Stimulated activated CD8-positive, alpha-beta memory T cell treated with anti-CD3 and anti-CD28 coated beads, Interleukin-2, amount 100 ng/mL, for 1 hour (primary cell): ENCODE measurements at places on chromosomes 5 and 9.

DNA sequence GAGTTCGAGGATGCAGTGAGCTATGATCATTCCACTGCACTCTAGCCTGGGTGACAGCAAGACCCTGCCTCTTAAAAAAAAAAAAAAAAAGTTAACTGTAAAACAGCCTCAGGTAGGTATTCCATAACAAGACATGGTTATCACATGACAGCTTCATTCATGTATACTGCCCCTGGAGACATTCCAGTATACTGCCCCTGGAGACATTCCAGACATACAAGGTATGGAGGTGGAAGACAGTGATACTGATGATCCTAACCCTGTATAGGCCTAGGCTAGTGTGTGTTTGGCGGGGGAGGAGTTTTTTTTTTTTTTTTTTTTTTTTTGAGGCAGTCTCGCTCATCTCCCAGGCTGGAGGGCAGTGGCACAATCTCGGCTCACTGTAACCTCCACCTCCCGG, 105.5 kb downstream of the RICTOR start:
- DNase-seq = no peak

GRCh38 chr5:143119291-143119769, 284.2 kb downstream of the NR3C1 start:
- DNase-seq = no peak

DNA sequence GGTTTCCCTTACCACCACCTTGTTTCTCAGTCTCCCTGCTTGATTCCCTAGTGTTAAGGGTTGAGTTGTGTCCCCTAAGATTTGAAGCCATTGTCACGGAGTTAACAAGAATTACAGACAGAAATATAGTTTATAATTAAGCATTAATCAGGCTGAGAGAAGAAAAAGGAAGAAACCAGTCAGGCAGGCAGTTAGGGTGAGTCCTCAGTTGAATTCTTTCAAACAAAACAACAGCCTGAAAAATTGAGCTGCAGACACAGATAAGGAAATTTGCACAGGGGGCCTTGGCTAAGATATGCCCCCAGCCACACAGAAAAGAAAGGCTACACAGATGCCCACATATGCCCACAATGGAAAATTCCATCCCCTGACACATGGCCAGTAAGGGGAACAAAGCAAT, 111.7 kb upstream of the RAI14 start:
- DNase-seq = no peak

DNA sequence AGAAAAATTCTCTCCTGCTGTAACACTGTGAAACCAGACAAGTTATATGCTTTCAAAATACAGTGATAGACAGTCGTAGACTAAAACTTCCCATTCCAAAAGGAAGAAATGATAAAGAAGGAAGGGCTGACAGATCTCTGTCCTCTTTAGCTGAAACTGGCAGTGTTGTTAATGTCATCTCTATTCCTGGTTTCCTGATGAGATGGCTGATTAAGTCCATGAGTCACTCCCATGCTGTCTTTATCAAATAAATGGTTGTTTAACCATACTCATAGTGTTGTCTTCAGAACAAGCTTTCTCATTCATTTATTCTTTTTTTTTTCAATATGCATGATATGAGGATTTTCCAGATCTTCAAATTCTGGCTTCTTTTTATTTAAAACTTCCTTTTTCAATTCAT, 952.2 kb upstream of the WWC1 start:
- no peak for DNase-seq

DNA sequence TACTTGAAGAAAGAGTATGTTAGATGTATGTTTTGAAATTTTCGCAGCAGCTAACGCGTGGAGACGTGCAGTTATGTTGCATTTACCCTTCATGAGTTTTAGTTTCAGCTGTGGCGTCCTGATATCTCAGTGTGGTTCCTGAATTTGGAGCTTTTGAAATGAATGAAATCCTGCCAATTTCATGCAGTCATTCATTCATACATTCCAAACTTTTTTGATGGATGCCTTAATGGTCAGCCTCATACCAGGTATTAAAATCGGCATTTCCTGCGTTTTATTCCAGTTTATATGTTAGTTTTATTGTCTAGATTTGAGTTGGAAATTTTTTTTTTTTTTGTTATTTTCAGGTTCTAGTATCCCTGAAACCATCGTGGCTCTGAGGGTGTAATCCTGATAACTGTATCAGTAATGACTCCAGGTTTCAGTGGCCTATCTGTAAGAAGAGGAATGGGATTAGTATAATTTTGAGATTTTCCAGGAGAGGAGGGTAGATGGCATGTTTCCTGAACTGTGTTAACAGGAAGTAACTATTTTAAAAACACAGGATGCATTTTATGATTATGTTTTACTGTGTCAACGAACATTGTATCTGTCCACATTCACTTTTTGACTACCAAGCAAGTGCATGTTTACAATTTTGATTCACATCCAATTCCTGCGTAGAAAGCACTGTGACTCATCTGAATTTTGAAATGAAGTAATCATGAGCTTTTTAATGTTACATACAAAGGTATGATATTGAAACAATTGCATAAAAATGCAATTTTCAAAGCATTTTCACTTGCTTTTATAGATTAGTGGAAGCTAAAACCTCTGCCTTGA, 1.0 kb downstream of the FOCAD start:
- DNase-seq = no peak

- DNase-seq = no peak
These were observed 100.2 kb downstream of the PIP5K1B start for GRCh38 chr9:68804911-68805889.

- DNase-seq = no peak
These were observed 185.6 kb downstream of the TRPM3 start for GRCh38 chr9:70935856-70936255.

DNA sequence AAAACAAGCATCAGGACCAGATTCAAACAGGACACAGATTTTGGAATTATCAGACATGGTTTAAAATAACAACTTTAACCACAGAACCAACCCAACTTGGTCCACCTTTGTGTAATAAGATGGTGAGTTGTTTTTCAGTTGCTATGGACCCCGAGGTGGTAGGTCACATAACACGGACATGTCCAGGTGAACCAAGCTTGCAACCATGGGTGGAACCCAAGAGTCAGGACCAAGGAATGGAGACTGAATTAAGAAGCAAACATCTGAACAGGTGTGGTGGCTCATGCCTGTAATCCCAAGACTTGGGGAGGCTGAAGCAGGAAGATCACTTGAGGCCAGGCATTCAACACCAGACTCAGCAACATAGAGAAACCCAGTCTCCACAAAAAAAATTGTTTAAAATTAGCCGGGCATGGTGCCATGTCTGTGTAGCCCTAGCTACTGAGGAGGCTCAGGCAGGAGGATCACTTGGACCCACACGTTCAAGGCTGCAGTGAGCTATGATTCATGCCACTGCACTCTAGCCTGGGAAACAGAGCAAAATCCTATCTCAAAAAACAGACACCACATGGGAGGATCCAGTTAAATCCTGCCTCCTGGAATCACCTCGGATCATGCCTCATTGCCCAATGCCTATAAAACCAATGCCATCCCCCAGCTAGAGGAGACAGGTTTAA, 10.6 kb downstream of the PTBP3 start:
- DNase-seq = no peak

GRCh38 chr5:1448511-1449011, 3.3 kb upstream of the SLC6A3 start:
- no peak for DNase-seq

DNA sequence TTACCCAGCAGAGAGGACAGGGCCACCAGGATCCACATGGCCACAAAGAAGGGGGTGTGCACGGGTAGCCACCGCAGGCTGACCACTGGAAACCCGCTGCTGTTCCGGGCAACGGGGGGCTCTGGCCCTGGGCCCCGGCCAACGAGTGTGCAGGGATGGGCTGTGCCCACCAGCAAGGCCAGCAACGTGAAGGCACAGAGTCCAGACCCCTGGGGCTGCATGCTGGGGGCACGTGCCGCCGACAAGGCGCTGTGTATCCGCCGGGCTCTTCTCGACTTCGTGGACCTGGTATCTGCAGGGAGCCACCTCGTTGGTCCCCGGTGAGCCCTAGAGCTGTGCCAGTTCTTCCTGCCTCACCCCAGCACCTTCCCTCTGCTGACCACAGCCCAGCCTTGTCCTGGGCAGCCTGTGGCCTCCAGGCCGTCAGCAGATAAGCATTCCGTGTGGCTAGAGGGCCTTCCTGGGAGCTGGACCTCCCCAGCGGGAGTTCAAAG, 42.2 kb upstream of the CEP72 start:
- no peak for DNase-seq

GRCh38 chr5:179878222-179879002, 19.8 kb upstream of the MRNIP start:
- no peak for DNase-seq

DNA sequence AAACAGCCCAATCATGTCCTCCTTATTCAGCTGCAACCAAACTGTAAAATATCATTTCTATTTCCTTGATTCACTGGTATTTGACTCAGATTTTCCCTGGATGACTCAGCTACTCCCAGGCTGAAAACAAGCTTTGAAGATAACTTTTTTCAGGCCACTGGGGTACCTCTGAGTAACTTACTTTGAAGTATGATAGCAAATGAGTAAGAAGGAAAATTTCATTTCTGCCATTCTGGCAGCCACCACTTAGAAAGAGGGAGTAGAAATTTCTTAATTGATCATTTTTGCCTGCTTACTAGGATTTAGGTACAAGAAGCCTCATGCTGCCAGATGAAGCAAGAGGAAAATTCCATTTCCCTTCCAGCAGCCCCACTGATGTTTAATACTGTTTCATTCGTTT, 247.4 kb downstream of the PRELID2 start:
- DNase-seq = no peak

DNA sequence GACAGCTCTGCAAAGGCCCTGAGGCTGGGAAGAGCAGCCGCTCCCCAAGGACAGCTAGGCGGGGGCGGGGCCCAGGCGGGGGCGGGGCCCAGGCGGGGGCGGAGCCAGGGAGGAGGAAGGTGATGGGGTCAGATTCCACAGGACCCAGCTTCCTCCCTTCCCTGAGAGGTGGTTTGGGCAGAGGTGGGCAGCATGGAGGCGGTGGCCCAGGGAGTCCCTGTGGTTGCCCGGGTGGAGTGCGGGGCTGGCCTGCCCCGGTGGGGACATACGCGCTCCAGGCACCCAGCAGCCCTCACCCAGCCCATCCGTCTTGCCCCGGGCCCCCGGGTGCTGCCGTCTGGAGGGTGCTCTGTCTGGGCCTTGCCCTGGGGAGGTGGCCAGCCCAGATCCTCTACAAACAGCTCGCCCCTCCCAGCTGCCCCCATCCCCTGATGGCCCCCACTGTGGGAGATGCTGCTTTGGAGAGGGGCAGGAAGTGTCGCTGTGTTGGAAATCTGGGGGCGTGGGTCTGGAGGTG, 11.0 kb upstream of the RNU6ATAC start:
- no peak for DNase-seq

GRCh38 chr5:39216631-39217030, 2.7 kb downstream of the FYB1 start:
- DNase-seq = no peak

- DNase-seq = no peak
These were observed 111.4 kb downstream of the DCP2 start for GRCh38 chr5:113087976-113088514.

- no peak for DNase-seq
These were observed 5.5 kb downstream of the PDLIM4 start for GRCh38 chr5:132262882-132263547.

GRCh38 chr5:167574464-167574863, 717.0 kb upstream of the WWC1 start:
- DNase-seq = no peak

GRCh38 chr9:105712773-105713172, 18.4 kb downstream of the TMEM38B start:
- DNase-seq = no peak

GRCh38 chr9:100637787-100638186, 59.9 kb downstream of the CAVIN4 start:
- DNase-seq = no peak

GRCh38 chr5:54171645-54172384, 138.6 kb downstream of the ARL15 start:
- DNase-seq = no peak

- no peak for DNase-seq
These were observed 97.8 kb upstream of the CPLX2 start for GRCh38 chr5:175773534-175774070.

DNA sequence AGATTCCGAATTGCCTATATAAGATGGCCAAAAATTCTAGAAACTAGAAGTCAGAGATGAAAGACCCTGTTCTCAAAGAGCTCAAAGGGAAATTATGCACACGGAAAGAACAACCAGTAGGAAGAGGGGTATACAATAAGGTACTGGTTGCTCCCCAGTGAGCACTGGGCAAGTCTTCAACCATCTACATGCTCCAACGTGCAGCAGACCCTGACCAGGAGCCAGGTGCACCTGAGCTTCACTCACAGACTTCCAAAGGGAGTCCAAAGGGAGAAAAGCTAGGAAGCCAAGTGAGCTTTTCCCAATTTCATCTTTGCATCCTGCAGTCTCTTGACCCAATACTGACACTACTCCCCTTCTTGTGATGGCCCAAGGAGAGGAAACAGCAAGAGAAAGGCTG, 3.9 kb downstream of the REEP5 start:
- DNase-seq = no peak

DNA sequence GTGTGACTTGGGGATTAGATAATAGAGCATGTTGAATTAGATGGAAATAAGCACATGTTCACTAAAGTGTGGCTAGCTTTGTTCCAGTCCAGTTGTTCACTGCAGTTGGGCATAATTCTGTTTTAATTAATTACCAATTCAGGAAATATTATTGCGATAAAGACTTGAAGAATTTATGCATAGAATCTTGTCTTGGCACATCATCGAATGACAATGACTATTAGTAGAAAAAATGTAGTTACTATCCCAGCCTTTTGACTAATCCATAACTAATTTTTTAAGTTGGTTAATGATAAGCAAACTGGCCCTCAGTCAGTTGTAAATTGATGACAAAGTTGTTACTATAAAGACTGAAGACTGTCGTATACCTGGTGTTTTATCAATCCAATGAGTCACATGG, 10.5 kb downstream of the LNPEP start:
- no peak for DNase-seq

DNA sequence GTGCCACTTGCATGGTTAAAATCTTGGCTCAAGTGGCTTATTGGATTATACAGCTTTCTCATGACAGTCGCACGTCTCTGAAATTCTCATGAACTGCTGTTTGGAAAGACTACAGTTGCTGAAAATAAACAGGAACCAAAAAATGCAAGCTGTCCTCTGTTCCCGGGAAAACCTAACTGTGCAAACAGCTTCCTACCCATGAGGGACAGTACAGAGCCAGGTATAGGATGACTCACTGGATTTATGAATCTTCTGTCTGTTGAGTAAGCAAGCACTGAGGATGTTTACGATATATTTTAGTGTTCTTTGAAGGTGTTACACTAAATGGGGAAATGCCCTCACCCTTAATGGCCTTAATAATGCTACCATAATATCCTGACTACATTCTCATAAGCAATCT, 380.3 kb upstream of the TNC start:
- no peak for DNase-seq

- no peak for DNase-seq
These were observed 11.8 kb downstream of the RBM18 start for GRCh38 chr9:122252796-122253195.

GRCh38 chr5:148933903-148934432, 107.6 kb downstream of the ADRB2 start:
- no peak for DNase-seq

GRCh38 chr9:21815643-21816042, 13.2 kb downstream of the MTAP start:
- no peak for DNase-seq
